ENCODE measurements at places on chromosomes 4 and X.

DNA sequence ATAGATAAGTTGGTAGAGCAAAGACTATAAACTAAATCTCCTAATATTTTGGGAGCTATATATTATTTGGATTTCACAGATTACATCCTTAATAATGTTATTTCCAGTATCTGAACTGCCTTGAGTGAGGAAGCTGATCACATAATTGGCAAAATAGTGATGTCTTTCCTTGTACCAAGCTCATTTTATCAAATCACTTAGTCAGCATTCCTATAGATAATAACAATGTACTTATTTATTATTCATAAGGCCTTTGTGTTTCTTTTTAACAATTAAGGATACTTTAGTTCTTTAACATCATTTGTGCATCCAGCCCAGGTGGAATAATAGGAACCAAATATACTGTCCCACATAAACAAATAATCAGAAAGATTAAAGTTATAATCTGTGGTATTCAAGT is 1093.6 kb downstream of the PCDH18 start:
- no peak for DNase-seq

DNA sequence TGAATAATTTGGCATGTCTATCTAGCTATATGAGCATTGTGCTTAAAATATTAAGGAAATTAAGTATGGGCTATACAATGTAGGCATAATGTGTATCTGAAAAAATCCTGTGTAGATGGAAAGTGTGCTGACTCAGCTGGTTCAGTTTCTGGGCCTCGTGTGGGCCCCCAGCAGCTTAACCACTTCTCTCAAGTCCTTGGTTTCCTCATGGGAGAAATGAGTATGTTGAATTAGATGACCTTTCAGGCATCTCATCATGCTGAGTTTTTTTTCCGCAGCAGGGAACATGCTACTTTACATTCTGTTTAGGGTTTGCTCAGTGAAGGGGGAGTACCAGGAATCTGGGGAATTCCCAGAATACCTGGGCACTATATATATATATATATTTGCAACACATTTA is 30.5 kb downstream of the RHOH start:
- DNase-seq: no peak

- no peak for DNase-seq
Measured at GRCh38 chr4:77917601-77918000, 55.0 kb downstream of the MRPL1 start.

DNA sequence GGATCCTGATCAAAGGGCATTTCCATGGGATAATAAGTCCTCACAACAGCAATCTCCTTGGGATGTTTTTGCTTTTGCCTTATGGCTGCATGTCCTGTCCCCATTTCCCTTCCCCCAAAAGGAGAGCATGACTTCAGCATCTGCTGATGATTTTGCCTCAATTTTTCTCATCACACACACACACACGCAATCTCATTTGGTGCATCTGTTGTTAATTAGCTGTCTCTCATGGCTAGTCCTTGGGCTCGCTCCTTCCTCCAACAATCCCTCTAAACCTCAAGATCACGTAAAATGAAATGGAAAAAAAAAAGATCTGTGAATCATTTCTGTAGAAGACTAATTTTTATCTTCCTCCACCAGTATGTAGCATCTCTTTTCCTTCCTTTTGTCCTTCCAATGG is 153.6 kb downstream of the RBMX2 start:
- no peak for DNase-seq

DNA sequence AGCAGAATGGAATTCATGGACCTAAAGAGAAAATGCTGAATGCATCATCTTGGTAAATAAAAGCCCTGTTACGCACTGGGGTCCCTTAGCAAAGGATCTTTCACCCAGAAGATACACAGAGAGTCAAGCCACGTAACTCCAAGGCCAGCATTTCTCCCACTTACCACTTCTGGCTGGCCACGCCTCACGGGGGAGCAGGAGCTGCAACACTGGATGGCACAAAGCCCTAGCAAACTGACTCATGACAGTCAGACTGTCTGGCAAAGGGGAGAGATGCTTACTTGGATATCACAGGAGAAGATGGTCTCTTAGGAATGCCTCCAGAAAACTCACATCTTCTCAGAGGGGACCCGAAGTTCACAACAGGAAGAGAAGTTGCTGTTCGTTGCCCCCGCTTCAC is 51.4 kb upstream of the BCLAF3 start:
- DNase-seq: no peak

- DNase-seq: no peak
Measured at GRCh38 chr4:40846532-40846931, 96.8 kb downstream of the NSUN7 start.
